ENCODE measurements at places on chromosomes 3 and 15. TPM values are rescaled to one million over a fixed set of nuclear protein-coding genes. Genes with fewer than 3 reads are reported as not detected.

TMEM266 gene
- not detected for total RNA-seq

CIDEC gene
- not detected for total RNA-seq

KIF9 gene
- total RNA-seq, result 4.7 TPM

FSTL1 gene
- total RNA-seq, result 2.6 TPM

NMNAT3 gene
- total RNA-seq, result 1.5 TPM

CCR2 gene
- 6.9 TPM for total RNA-seq

GOLGA6D gene
- total RNA-seq, result not detected

CTXN2 gene
- total RNA-seq, result not detected

ANKRD34C gene
- not detected for total RNA-seq

JAGN1 gene
- total RNA-seq, result 15.0 TPM

RASGRF1 gene
- total RNA-seq, result not detected

CADM2 gene
- total RNA-seq, result 0.31 TPM

STARD9 gene
- total RNA-seq, result 4.0 TPM

SNTN gene
- not detected for total RNA-seq

FBXO45 gene
- 8.7 TPM for total RNA-seq

TUSC7 gene
- total RNA-seq, result not detected

LAMB2 gene
- 3.1 TPM for total RNA-seq

MTFMT gene
- 7.8 TPM for total RNA-seq

FETUB gene
- not detected for total RNA-seq

LIPH gene
- 0.84 TPM for total RNA-seq

ACTC1 gene
- total RNA-seq, result not detected

MRPL3 gene
- 54.7 TPM for total RNA-seq

IDH2 gene
- total RNA-seq, result 44.6 TPM

TMEM207 gene
- total RNA-seq, result not detected

ACAD9 gene
- 23.0 TPM for total RNA-seq

SI gene
- total RNA-seq, result not detected

CSPG4 gene
- under 0.01 TPM for total RNA-seq

SAMD7 gene
- not detected for total RNA-seq

CCDC39 gene
- total RNA-seq, result not detected

CHRM5 gene
- not detected for total RNA-seq

MASP1 gene
- not detected for total RNA-seq

STRIT1 gene
- not detected for total RNA-seq

CCR5 gene
- 5.4 TPM for total RNA-seq

GOLGA8J gene
- total RNA-seq, result not detected

GRM2 gene
- 1.6 TPM for total RNA-seq

STRA6 gene
- not detected for total RNA-seq

BHLHE40 gene
- total RNA-seq, result 216 TPM

CLDN16 gene
- total RNA-seq, result 0.10 TPM

TGM5 gene
- total RNA-seq, result not detected

ZBTB47 gene
- total RNA-seq, result 2.4 TPM

CACNA1D gene
- total RNA-seq, result 0.84 TPM

GABRG3 gene
- under 0.01 TPM for total RNA-seq

MYEF2 gene
- total RNA-seq, result 14.1 TPM

GAP43 gene
- total RNA-seq, result not detected

FOXL2 gene
- not detected for total RNA-seq

STAC gene
- total RNA-seq, result under 0.01 TPM

NUTM1 gene
- not detected for total RNA-seq

GFM1 gene
- 34.0 TPM for total RNA-seq

PARP6 gene
- 65.4 TPM for total RNA-seq
